ENCODE measurements at places on chromosomes 16 and 17.

DNA sequence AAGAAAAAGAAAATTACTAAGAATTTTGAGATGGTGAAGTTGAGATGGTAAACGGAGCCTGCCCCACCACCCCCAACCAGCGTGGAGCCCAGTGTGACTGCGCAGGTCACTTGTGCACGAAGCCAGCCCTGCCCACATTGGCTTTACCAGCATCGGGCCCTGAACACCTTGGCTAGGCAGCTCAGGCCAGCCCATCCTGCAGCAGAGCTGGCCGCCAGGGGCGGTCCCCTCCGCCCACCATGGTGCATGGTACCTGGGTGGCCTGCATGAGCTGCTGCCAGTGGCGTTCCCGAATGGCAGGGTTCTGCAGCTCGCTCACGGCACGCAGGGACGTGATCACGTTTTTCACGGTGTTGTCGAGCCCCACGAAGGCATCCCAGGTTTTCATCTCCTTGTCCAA, 62.7 kb downstream of the DNAH17 start:
- DNase-seq = no peak
- H3K4me1 ChIP-seq = no peaks in the 10 kb centered on the region
- no peaks in the 10 kb centered on the region for H3K36me3 ChIP-seq
- H3K27ac ChIP-seq = no peak overlapping the region

DNA sequence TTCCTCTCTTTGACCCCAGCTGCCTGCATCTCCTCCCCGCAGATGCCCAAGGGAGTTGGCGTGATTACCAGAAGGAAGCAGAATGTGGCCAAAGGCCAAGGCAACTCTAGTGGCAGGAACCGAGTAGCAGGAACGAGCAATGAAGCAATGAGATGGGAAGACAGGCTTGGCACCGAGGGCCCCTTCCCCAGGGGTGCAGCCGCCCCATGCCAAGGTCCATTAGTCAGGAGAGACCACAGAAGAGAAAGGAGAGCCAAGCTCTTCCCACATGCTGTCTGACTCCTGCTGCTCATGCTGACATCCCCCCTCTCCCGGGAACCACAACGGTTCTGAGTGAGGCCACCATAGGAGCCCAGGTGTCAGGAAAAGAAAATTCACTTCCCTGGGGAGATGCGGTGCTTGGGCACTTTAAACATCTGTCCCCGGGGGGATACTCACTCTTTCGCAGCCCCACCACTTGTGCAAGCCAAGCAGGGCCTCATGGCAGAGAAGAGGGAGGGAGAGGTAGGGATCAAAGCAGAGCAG, 67.4 kb downstream of the MYO18A start:
- H3K27ac ChIP-seq = no peak overlapping the region
- peaks cover 1% of the 10 kb centered on the region for H3K4me1 ChIP-seq
- H3K27me3 ChIP-seq = no peaks in the 10 kb centered on the region
- no peak overlapping the region for H3K4me3 ChIP-seq
- no peaks in the 10 kb centered on the region for H3K36me3 ChIP-seq
- no peak for DNase-seq

DNA sequence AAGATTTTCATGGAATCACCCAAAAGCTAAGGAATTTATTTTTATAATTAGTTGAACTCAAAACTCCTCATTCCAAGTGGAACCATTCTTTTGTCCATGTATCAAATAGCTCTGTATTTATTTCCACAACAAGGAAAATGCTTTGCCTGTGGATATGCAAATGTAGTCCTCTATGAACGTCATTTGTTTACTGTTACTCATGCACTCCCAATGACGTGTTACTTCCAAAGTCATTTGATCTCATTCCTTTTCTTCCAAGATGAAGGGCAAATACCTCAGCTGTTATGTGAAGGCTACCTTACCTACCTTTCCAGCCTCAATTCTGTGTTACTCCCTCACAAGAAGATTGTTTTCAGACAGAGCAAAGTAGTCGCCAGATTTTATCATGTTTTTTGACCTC, 83.7 kb downstream of the ITFG1 start:
- H3K4me3 ChIP-seq = no peak overlapping the region
- no peak for DNase-seq
- no peak overlapping the region for H3K27ac ChIP-seq
- no peaks in the 10 kb centered on the region for H3K36me3 ChIP-seq

DNA sequence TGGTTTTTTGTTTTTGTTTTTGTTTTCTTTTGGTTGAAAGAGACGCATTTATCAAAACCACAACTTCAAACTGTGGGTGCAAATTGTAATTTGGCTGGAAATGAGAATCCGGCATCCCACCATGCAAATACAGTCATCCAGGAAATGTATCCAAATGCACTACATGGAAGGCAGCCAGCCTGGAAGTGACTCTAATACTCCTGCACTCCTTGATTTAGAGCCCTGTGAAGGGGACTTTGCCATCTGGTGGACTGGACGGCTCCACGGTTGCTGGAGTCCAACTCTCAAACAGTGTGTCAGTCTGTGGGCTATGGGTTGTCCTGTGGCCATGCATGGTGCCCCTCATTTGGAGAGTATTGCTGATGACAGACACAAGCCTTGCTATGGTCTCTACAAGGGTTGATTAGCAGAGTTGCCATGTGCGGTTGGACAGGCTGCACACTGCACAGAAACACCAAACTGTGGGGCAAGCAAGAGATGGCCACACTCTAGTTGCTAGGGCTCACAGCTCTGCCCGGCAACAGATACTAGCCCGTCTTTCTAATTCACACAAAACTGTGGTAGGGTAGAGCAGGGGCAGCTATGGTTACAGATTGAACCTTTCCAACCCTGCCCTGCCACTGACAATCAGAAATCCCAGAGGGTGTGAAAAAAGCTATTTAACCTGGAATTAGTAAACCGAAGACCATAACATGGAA, 62.4 kb downstream of the VAT1L start:
- H3K4me1 ChIP-seq = no peaks in the 10 kb centered on the region
- H3K27ac ChIP-seq = no peak overlapping the region
- no peaks in the 10 kb centered on the region for H3K36me3 ChIP-seq
- H3K27me3 ChIP-seq = no peaks in the 10 kb centered on the region

GRCh38 chr17:76667491-76667755, 23.9 kb upstream of the ST6GALNAC1 start:
- peaks cover 11% of the 10 kb centered on the region for H3K4me1 ChIP-seq
- no peaks in the 10 kb centered on the region for H3K27me3 ChIP-seq
- no peaks in the 10 kb centered on the region for H3K36me3 ChIP-seq

GRCh38 chr17:37064206-37064605, 115.5 kb downstream of the AATF start:
- H3K4me1 ChIP-seq = peaks cover 11% of the 10 kb centered on the region
- H3K27me3 ChIP-seq = no peaks in the 10 kb centered on the region
- DNase-seq = peak; percentile 43
- no peak overlapping the region for H3K4me3 ChIP-seq
- H3K36me3 ChIP-seq = no peaks in the 10 kb centered on the region
- H3K27ac ChIP-seq = no peak overlapping the region

DNA sequence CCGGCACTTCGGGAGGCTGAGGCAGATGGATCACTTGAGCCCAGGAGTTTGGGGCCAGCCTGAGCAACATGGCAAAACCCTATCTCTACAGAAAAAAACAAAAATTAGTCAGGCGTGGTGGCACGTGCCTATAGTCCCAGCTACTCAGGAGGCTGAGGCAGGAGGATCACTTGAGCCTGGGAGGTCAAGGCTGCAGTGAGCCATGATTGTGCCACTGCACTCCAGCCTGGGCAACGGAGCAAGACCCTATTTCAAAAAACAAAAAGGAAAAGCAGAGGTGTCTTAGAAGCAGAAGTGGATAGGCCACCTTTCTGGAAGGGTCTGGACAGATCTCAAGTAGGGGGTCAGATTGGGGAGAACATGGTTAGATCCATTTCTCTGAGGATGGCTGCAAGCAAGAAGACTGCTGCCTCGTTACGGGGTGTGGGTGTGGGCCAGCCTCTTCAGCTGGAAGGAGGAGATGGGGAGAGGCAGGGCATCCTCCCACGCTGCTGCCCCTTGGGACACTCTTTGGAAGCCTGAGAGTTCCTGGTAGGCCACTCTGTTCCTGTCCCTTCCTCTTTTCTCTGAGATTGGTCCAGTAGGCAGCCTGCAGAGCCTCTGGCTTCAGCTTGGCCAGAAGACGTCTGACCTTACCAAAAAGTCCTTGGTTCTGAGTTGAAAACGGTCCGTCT, 208.0 kb downstream of the MSI2 start:
- DNase-seq = no peak
- no peak overlapping the region for H3K27ac ChIP-seq
- no peak overlapping the region for H3K4me3 ChIP-seq
- H3K27me3 ChIP-seq = no peaks in the 10 kb centered on the region
- H3K36me3 ChIP-seq = no peaks in the 10 kb centered on the region

GRCh38 chr17:14730821-14731220, 429.9 kb downstream of the HS3ST3B1 start:
- no peaks in the 10 kb centered on the region for H3K4me1 ChIP-seq
- no peaks in the 10 kb centered on the region for H3K27me3 ChIP-seq
- DNase-seq = no peak
- no peaks in the 10 kb centered on the region for H3K36me3 ChIP-seq

- H3K27me3 ChIP-seq = no peaks in the 10 kb centered on the region
- peaks cover 60% of the 10 kb centered on the region for H3K4me1 ChIP-seq
- no peak overlapping the region for H3K4me3 ChIP-seq
Measured at GRCh38 chr17:40556198-40556661, 9.0 kb downstream of the CCR7 start.

- DNase-seq = peak; percentile 21
- peaks cover 4% of the 10 kb centered on the region for H3K4me1 ChIP-seq
- no peak overlapping the region for H3K27ac ChIP-seq
Measured at GRCh38 chr16:49488740-49489525, 115.3 kb downstream of the C16orf78 start.

GRCh38 chr16:15773968-15774367, 82.9 kb downstream of the MYH11 start:
- peaks cover 5% of the 10 kb centered on the region for H3K4me1 ChIP-seq
- H3K27me3 ChIP-seq = no peaks in the 10 kb centered on the region
- no peak for DNase-seq
- no peaks in the 10 kb centered on the region for H3K36me3 ChIP-seq
- peak overlapping the region; percentile 31 for H3K27ac ChIP-seq

DNA sequence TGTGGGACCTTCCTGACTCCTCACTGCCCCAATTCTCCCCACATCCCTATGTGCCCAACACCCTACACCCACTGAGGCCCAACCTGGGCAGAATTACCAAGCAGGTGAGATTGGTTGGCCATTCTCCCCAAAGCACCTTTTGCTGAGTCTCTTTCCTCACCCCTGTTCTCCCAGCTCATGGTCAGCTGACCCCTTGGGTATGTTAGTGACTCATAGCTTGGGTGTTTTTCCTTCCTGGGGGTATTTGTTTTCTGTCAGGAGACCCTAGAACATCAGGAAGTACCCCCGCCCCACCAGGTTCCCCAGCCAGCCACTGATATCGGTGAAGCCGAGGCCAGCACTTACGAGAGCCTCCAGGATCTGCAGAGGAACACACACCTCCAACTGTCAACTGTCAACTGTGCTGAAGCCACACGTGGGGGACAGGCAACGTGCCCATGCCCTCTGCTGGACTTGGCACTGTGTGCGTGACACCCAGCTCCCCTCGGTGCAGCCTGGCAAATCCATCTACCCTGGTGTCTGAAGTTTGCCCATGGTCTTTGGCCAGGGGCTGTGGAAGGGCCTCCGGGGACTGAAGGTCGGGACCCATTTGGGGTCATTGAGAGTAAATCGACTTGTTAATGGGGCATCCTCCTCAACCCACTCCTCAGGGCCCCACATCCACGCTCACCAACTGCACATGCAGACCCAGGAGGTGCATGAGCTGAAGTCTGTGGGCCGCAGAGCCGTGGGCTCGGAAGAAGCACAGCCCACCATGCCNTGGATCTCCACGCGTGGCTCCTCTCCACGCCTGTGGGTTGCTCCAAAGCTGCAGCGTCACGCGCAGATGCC, 53.1 kb downstream of the METRNL start:
- H3K27me3 ChIP-seq = no peaks in the 10 kb centered on the region
- H3K27ac ChIP-seq = no peak overlapping the region

DNA sequence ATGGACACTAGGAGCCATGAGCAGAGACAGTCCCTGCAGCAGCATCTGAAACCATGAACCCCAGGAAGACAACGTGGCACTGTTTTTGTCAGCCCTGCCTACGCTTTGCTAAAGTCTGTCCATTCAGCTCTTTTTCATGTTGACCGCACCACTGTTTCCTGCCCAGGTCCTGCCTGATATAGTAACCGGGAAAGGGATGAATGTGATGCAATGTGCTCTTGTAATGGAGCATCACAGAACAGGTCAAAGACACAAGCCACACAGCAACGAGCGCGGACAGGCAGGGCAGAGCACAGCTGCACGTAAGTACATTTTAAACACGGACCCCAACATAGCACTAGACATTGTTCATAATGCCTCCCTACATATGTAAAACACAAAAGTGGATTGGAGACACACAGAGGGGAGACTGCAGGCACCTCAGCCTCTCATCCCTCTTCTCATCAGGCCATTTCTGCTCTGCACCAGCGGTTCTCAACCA, 16.9 kb upstream of the TNFRSF13B start:
- H3K36me3 ChIP-seq = no peaks in the 10 kb centered on the region
- H3K27me3 ChIP-seq = no peaks in the 10 kb centered on the region
- no peak for DNase-seq
- no peak overlapping the region for H3K27ac ChIP-seq
- H3K4me3 ChIP-seq = no peak overlapping the region

DNA sequence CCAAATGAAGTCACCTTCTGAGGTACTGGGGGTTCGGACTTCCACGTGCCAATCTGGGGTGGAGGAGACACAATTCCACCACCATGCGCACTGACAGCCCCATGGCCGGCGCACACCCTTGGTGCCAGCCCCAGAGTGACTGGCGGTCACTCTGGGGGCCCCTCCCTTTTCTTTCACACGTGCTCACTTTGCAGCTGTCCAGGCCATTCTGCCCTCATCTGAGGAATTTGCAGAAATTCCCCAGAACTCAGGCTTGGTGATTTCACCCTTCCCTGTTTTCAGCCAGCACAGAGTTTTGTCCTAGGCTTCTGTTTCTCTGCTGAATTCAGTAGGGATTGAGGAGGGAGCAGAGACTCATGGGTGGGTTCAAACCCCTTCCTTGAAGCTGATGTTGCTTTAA, 54.8 kb downstream of the CDRT4 start:
- no peaks in the 10 kb centered on the region for H3K27me3 ChIP-seq
- DNase-seq = no peak
- H3K4me3 ChIP-seq = no peak overlapping the region
- no peaks in the 10 kb centered on the region for H3K36me3 ChIP-seq

GRCh38 chr16:27515874-27516353, 33.8 kb downstream of the GTF3C1 start:
- H3K27me3 ChIP-seq = no peaks in the 10 kb centered on the region
- no peaks in the 10 kb centered on the region for H3K4me1 ChIP-seq
- H3K36me3 ChIP-seq = no peaks in the 10 kb centered on the region
- H3K27ac ChIP-seq = no peak overlapping the region

GRCh38 chr16:50635505-50636392, 45.4 kb downstream of the SNX20 start:
- H3K27ac ChIP-seq = no peak overlapping the region
- H3K4me3 ChIP-seq = no peak overlapping the region
- DNase-seq = no peak
- no peaks in the 10 kb centered on the region for H3K4me1 ChIP-seq
- no peaks in the 10 kb centered on the region for H3K27me3 ChIP-seq

GRCh38 chr17:49753959-49754391, 10.0 kb downstream of the FAM117A start:
- H3K4me3 ChIP-seq = no peak overlapping the region
- H3K36me3 ChIP-seq = no peaks in the 10 kb centered on the region
- DNase-seq = peak; percentile 29
- no peak overlapping the region for H3K27ac ChIP-seq
- peaks cover 6% of the 10 kb centered on the region for H3K4me1 ChIP-seq

GRCh38 chr17:7419819-7420610, at the start of gene SPEM1:
Gene SPEM1, plus strand, starts transcription at chr17:7420324. Its CDS starts 61 bp downstream, at chr17:7420385.
- no peaks in the 10 kb centered on the region for H3K27me3 ChIP-seq
- no peak within 1 kb of the TSS for H3K4me3 ChIP-seq
- no peaks in the 10 kb centered on the region for H3K4me1 ChIP-seq
- DNase-seq = no peak

Data from ovary (tissue), 10 donors.